ENCODE measurements at places on chromosomes 2 and 18. TPM values are rescaled to one million over a fixed set of nuclear protein-coding genes. Genes with fewer than 3 reads are reported as not detected.

DNA sequence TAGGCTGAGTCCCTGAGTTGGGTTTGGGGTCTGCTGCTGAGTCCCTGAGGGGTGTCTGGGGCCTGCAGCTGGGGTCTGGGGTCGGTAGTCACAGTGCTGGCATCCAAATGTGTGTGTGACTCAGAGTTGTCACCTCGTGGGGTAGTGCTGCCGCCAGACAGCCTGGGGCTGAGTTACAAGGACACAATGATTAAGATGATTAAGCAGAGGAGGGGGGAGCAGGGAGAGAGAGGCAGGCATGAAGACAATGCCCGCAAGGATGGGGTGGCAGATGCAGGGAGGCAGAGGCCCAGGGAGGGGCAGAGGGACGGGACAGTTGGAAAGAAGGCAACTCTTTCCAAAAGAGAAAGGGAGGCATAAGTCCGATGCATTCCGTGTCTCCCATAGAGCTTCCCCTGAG, 120.2 kb downstream of the CELF4 start:
- no peak for ATAC-seq

DNA sequence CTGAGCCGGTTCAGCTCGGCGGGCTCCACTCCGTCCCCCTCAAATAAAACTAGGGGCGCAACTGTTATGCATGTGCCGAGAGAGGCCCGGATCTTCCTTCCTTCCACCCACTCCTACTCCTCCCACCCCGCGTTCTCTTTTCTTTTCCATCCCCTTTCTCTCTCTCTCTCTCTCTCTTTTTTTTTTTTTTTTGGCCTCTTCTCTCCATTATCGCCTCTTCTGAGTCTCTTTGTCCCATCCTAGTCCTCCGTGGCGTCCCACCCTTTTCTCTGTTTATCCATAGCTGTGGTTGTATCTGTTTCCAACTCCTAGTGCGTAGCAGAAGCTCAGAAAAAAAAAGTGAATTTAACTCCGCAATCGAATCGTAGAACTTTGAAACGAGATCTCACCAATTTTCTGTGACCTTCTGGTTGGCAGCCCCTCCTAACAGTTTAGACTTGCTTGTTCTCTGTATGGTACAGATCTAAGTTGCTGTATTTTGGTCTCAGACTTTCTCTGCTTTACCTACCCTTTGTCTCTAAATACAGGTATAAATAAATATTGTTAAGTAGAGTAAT, 3.6 kb downstream of the RAX start:
- ATAC-seq: no peak

- no peak for ATAC-seq
Observed at GRCh38 chr2:24852026-24852425, 58.8 kb downstream of the CENPO start.

DNA sequence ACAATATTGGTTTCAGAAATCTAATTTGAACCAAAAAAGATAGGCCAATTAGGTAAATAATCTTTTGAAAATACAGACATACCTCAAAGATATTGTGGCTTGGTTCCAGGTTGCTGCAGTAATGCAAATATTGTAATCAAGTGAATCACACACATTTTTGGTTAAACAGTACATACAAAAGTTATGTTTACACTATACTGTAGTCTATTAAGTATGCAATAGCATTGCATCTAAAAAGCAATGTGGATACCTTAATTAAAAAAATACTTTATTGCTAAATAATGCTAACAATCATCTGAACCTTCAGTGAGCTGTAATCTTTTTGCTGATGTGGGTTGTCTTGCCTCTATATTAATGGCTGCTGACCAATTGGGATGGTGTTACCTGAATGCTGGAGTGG, 67.3 kb downstream of the KYNU start:
- no peak for ATAC-seq

DNA sequence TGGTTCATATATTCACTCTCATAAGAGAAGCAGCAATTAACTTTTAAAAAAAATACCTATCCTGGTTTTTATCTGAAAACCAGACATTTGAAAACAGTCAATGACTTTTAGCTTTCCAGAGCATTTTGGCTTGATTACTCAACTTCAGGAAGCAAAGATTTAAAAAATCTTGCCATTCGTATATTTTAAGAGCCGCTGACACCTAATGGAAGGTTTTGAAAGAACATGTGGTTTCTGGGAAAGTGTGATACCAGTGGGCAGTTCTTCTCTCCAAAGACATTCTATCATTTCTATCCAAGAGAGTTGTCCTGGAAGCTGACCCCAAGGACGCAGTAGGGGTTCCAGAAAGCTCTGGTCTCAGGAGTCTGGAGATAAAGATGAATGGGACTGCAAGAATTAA, 234.7 kb downstream of the TTC32 start:
- ATAC-seq: no peak

DNA sequence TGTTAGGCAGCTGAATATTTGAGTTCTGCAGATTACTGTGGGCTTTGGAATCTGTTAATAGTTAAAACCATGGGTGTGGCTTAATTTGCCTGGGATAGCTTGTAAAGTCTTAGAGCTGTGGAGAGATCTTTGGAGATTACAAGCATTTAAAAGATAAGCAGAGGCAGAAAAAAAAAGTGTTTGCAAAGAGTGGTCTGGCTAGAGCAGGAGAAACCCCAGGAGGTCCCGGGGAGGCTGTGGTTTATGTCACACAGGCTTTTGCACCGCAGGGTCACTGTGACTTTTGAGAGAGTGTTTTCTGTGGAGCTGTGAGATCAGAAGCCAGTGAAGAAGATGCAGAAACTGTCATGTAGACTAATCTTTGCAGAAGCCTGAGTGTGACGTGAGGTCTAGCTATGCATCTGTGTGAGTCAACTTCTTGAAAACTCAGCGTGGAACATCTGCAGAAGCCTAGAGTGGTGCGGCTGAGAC, 49.0 kb downstream of the SETBP1 start:
- no peak for ATAC-seq

- no peak for ATAC-seq
Observed at GRCh38 chr2:215189393-215189792, 51.0 kb upstream of the ABCA12 start.

GRCh38 chr2:54666634-54667265, 56.7 kb upstream of the EML6 start:
- no peak for ATAC-seq

- ATAC-seq: no peak
Observed at GRCh38 chr2:159758239-159758638, 39.8 kb downstream of the CD302 start.

DNA sequence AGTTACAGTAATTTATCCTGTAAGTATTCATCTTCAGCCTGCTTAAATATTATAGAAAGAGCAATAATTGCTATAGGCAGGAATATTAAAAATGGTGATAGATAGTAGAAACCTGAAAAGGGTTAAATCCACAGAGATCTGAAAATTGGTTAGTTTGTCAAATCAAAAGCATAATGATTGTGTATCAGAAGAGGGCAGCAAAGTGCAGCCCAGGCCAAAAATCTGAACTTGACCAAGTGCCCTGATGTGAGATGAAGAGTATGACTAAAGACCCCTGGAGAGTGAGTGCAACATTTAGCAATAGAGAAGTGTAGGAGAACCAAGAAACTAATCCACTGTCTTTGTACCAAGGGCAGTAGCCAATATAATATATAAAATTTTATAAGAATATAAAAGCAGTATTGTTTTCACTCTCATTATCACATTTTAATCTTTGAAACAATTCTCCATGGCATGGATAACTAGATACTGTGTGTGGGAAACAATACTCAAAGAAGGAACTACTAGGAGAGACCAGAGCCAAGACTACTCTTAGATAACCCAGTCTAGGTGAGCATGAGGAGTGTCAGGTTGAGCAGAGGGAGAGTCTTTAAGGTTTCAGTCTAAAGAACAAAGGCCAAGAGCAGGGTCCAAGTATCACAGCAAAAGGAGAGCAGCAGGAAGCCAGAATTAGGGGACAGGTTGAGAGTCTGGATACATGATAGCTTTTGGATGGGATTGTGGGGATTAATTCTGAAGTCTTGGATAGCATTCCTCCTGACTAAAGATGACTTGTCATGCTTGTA, 148.7 kb downstream of the CALCRL start:
- no peak for ATAC-seq

GRCh38 chr2:234364661-234365060, 132.2 kb downstream of the ARL4C start:
- ATAC-seq: no peak

DNA sequence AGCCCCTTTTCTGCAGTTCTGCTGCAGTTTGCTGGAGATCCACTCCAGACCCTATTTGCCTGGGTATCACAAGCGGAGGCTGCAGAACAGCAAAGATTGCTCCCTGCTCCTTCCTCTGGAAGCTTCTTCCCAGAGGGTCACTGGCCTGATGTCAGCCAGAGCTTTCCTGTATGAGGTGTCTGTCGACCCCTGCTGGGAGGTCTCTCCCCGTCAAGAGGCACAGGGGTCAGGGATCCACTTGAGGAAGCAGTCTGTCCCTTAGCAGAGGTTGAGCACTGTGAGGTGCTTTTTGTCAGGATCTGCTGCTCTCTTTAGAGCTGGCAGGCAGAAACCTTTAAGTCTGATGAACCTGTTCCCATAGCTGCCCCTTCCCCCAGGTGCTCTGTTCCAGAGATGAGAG, 42.0 kb upstream of the MYL1 start:
- ATAC-seq: no peak

GRCh38 chr2:126714191-126714965, 58.4 kb downstream of the GYPC start:
- ATAC-seq: no peak

DNA sequence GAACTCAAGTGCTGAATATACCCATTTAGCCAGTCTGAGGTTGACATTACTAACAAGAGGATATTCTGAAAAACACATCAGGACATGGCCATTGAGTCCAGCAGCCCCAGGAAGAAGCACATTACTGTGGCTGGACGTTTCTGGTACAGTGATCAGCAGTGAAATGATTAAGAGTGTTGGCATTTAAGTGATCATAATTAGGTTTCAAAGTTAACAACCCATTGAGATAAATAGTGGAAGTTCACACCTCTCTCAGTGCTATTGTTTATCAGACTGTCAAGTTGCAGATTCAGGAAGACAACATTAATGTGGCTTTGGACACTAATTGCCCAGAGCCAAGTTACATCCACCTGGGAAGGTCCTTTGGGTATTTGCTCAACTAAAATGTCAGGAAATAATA, 139.5 kb upstream of the GAREM1 start:
- no peak for ATAC-seq

DNA sequence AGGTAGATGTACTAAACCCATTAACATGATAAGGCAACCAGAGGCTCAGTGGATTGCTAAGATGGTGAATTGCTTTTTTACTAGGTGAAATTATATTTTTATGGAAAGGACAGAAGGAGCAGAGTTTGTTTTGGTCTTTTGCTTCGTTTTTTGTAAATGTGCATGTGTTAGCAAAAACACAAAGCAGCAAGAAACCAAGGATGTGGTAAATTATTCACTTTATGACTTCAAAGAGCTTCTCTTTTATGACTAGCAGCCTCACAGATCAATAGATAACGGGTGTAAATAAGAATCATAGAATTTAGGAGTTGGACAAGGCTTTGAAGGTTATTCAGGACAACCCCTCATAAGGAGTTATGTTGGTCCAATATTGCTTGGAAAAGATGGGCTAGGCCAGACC, 615.0 kb downstream of the DPP10 start:
- no peak for ATAC-seq

GRCh38 chr2:168378960-168379669, 77.0 kb upstream of the CERS6 start:
- ATAC-seq: no peak

- no peak for ATAC-seq
Observed at GRCh38 chr2:171307560-171307959, 126.2 kb downstream of the METTL8 start.

GRCh38 chr18:36493349-36494159, 196.0 kb downstream of the FHOD3 start:
- ATAC-seq: no peak

GRCh38 chr2:33268246-33268831, 208.1 kb upstream of the RASGRP3 start:
- no peak for ATAC-seq

DNA sequence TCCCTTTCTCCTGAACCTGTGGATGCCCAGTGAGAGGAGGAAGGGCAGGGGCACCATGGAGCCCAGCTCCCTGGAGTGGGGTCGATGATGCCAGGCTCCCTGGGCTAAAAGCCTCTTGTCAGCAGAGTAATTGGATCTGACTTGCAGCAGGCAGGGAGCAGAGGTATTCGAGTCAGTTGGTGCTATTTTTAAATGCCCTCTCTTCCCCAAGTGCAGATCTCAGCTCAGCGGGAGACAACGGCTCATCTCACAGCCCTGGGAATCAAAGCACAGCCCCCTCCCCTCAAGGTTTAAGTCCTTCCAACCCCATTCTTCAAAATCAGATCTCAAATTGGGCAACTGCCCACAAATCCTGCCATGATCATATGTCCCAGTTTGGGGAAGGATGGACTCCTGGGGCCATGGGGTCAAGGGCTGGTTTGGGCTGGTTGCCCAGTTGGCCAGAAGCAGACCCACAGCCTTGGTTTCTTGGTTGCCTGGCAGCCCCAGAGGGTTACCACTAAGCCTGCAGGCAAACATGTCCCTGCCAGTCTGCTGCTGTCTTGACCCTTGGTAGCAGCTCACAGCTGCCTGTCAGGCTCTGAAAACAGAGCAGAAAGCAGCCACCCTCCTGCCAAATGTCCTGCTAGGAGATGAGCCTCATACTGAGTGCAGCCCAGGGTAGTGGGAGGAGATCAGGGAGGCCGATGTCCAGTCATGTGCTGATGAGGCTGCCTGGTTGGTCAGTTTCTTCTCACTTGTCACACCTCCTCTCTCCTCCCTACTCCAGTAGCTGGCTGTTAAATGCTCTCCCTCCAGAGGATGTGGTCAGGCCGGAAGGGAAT, 244.9 kb downstream of the LOXHD1 start:
- no peak for ATAC-seq

GRCh38 chr2:184053326-184053725, 545.0 kb upstream of the ZNF804A start:
- no peak for ATAC-seq

GRCh38 chr2:211281430-211282073, 725.2 kb downstream of the CPS1 start:
- no peak for ATAC-seq

The ZNF396 gene
- total RNA-seq: 0.87 TPM

The PRKAG3 gene
- not detected for total RNA-seq

The MOGAT1 gene
- total RNA-seq: not detected

The CIDEA gene
- not detected for total RNA-seq

The SLC23A3 gene
- total RNA-seq: 2.9 TPM

The ANKRD62 gene
- not detected for total RNA-seq

The LONRF2 gene
- total RNA-seq: 1.1 TPM

The FSHR gene
- total RNA-seq: not detected

The DSC2 gene
- total RNA-seq: not detected

The IL36RN gene
- not detected for total RNA-seq

The SEMA4F gene
- total RNA-seq: 6.5 TPM

The CFC1 gene
- not detected for total RNA-seq
